ENCODE measurements at places on chromosomes 3 and 15. TPM values are rescaled to one million over a fixed set of nuclear protein-coding genes. Genes with fewer than 3 reads are reported as not detected.

DNA sequence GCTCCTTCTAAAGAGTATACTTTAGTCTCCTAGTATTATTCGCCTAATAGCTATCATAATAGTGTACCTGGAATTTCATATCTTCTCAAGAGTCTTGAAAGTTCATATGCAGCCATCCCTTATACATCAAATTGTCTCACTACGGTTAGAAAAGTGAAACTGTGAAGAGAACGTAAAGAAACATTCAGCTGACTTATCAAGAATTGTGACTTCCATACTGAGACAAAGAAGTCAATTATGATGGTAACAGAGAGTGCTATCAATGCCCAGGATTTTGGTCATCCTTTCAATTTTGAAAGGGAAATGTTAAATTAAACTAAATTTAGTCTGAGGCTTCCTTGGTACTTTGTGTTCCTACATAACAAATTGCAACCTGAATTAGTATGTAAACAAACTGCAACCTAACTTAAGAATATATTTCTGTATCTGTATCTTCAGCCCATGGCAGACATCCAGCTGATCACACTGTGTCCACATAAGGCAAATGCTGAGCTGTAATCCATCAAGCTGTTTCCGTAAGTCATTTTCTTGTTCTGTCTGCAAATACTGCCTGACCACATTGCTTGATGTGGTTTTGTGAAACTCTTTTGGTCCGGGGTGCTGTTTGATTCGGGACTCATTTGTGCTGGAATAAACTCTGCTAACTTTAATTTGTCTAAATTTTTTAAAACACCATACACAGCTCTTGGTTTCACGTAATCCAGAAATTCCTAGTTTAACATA, 469.6 kb downstream of the SI start:
- DNase-seq = no peak

GRCh38 chr3:56087451-56088053, 380.7 kb downstream of the ERC2 start:
- DNase-seq = no peak

DNA sequence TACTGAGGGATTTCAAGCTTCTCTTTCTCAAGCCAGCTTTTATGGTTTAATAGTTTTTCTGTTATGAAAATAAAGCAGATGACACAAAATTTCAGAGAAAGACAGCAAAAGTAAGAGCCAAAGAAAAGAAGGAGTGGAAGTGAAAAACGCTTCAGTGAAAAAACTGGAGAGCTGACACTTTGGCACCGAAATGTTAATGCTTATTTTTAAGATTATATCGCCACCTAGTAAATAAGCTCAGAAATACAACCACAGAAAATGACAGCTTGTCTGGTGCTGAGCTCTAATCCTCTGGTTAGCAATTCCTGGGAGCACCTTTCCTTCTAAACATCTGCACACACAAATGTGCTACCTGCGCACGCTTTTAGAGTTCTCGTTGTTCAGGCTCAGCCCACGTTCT, 101.6 kb downstream of the ZPLD1 start:
- peak; percentile 15 for DNase-seq

- no peak for DNase-seq
These were observed 217.6 kb downstream of the TPRG1 start for GRCh38 chr3:189389346-189389745.

DNA sequence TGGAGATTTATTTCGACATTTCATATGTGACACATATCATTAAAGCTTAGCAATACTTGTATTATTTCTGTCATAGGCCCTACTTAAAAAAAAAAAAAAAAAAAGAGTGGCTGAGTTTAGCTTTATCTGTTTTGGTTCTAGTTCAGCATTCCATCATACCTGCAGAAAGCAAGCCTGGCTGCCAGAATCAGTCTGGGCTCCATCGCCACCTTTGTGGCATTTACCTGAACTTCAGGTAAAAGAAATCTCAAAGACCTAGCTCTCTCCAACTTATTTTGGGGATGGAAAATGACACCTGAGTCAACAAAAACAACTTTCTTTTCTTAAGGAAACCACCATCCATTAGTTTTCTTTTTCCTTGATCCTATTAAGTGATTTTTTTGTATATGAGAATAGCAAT, 82.1 kb downstream of the NEK10 start:
- DNase-seq = no peak

DNA sequence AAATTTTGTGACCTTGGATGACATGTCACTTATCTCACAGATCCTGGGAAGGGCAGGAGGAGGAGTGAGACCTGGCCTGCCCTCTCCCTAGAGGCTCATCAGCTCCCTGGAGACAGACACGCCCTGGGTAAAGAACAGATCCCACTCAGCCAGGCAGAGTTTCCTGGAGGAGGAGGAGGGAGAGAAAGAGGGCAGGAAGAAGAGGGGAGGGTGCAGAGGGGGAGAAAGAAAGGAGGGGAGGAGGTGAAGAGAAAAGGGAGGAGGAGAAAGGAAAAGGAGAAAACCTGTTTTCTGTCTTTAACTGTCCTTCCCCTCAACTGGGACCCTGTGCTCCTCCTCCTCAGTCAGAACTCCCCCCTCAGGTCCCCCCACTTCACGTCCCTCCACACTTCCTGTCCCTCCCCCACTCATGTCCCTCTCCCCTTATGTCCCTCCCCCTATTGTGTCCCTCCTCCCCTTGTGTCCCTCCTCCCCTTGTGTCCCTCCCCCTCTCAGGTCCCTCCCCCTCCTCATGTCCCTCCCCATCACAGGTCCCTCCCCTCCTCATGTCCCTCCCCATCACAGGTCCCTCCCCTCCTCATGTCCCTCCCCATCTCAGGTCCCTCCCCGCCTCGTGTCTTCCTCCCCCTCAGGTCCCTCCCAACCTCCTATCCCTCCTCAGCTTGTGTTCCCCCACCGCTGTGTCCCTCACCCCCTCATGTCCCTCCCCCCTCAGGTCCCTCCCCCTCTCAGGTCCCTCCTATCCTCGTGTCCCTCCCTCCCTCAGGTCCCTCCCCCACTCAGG, 52.3 kb upstream of the CGNL1 start:
- DNase-seq = peak; percentile 96

The OR5K2 gene
- polyA plus RNA-seq = not detected

The SIN3A gene
- polyA plus RNA-seq = 35.9 TPM

All from A549 (cell line).